ENCODE measurements at places on chromosomes 12 and 14. TPM values are rescaled to one million over a fixed set of nuclear protein-coding genes. Genes with fewer than 3 reads are reported as not detected.
A peak's percentile ranks its signal among the peaks of the same experiment; 100 is the strongest.

- no peak for DNase-seq
These were observed 45.4 kb upstream of the PPP4R3A start for GRCh38 chr14:91555531-91555930.

DNA sequence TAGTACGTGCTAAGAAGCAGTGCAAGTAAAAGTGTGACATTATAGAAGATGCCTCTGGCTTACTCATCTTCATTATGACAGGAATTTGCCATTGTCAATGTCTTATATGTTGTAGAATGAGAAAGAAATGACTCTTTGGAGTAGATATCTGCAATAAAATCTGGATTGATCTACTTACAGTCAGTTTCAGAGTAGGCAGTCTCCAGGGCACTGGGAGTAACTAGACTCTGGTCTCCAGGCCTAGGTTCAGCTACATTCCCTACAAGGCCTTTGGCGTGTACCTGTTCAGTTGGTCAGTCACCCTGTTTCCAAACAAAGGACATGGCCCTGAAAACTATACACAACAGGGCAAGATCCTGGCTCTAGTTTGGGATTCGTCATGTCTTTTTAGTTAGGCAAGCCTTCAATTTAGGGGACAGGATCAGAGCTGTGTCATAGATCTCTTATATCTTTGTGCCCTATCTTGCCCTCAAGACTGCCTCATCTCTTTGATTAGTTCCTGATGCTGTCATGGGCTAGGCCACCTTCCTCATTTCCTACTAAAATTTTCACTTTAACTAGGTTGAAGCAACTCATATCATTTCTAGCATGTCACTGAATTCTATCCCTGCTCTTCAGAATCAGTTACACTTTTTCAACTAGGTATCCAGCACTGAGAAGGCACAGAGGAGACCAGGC, 410.0 kb downstream of the RAD51B start:
- DNase-seq, result no peak

DNA sequence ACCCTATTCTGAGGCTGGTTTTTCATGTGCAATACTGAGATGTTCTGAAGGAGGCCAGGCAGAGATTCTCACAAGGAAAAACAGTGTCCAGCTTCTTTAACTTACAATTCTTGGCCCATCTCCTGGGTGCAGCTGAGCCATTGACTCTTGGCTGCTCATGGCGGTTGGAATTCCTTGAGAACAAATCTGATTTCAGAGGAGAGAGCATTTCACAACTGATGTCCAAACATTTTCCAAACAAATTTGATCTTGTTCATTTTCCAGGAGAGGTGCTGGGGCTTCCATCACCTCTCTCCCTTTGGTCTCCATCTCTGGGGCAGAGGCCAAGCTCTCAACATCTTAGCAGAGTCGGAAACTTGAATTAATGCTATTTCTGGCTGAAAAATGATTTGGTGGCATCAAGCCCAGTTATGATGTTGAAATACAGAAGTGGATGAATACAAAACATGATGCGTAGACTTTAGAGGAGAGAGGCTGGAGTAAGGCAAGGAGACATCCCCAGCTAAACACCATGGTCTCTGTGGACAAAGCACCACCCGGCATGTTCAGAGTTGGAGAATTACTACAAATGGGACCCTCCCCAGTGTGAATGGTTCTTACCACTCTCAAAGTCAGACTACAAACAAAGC, 593.0 kb downstream of the VRK1 start:
- no peak for DNase-seq

Gene TAPBPL
- total RNA-seq, result 20.6 TPM

DNA sequence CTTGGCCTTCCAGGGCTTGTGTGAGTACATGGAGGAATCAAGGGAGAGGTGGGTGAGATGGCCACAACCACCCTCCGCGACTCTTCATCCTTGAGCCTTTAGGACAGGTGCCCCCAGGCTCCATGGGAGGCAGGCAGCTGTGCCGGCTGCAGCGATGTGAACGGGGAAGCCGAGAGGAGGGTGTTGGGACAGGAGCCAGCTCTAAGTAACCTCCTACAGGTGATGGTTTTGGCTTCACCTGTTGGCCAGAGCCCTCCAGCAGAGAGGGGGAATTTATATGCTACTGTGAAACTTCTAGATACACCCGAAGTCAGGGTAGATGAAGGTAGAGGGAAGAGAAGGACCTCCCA, 132.2 kb upstream of the HIF1A start:
- no peak for DNase-seq

Gene KRT78
- not detected for total RNA-seq

GRCh38 chr14:55671641-55672040, 91.6 kb downstream of the KTN1 start:
- DNase-seq, result no peak

Gene PTCSC3
- total RNA-seq, result not detected

Gene ACRBP
- 1.3 TPM for total RNA-seq

GRCh38 chr12:124515981-124516380, 51.4 kb downstream of the NCOR2 start:
- no peak for DNase-seq

DNA sequence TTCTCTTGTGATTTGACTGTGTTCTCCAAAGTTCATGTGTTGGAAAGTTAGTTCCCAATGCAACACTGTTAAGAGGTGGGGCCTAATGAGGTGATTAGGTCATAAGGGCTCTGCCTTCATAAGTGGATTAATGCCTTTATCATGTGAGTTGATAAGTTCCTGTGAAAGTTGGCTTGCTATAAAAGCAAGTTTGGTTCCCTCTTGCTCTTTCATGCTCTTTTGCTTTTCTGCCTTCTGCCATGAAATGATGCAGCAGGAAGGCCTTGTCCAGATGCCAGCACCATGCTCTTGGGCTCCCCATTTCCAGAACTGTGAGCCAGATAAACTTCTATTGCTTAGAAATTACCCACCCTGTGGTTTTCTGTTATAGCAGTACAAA, 41.9 kb downstream of the SLC16A7 start:
- DNase-seq, result peak; percentile 57

GRCh38 chr14:68984686-68985085, 5.6 kb upstream of the ACTN1 start:
- no peak for DNase-seq

GRCh38 chr14:97074456-97074855, 277.3 kb downstream of the VRK1 start:
- DNase-seq, result no peak

Gene LACRT
- total RNA-seq, result not detected

Data from posterior vena cava (tissue), 2 donors.